ENCODE measurements at places on chromosomes 2 and 18.
A peak's percentile ranks its signal among the peaks of the same experiment; 100 is the strongest.

- DNase-seq, result no peak
Observed at GRCh38 chr18:55265984-55266383, 306.7 kb upstream of the CCDC68 start.

- DNase-seq, result peak; percentile 73
Observed at GRCh38 chr18:59041819-59042815, 97.6 kb upstream of the SEC11C start.

- no peak for DNase-seq
Observed at GRCh38 chr18:79214056-79214455, 144.9 kb downstream of the ATP9B start.

DNA sequence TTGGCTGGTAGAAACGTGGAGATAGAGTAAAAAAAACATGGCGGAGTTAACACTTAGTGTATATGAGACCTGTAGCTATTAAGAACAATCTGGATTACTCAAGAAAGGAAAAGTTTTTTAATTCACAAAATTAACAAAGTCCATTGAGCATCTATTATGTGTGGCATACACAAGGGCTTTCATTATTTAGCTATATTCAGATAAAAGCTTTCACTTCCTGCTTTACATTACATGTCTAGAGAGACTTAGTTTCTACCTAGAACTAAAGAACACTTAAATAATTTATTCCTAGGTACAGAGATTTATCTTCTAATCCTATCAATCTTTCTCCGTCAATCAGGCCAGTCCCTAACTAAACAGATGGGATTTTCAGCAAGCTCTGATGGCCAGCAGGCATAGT, 196.0 kb upstream of the SLC39A10 start:
- DNase-seq, result no peak

DNA sequence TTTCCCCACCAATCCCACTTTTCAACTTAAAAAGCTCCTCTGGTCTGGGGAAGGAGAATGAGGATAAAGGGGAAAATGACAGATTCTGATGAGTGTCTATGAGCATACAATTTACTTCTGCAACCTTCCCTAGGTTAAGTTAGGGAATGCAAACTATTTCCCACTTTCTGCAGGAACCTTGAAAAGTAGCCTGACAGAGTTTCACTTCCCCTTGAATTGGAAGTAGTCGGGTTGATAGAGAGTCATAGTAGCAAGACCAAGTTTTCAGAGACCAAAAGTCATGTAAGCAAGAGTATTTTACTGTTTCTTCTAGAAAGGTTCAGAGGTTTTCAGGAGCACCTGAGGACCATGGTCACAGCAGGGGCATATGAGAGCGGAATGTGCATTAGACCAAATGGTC, 815.1 kb downstream of the CPS1 start:
- DNase-seq, result no peak

DNA sequence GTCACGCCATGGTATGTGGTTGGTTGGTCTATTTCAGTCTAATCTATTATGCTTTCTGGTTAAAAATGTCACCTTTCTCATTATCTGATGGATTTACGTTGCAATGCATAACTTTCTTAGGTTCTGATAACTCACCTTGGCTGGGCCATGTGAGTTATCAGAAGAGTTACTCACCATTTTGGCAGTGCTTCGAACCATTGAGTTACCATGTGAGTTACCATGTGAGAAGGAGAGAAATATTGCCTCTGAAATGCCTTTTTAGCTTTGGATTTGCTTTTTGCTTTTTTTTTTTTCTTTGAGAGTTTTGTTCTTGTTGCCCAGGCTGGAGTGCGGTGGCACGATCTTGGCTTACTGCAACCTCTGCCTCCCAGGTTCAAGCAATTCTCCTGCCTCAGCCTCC, 1.6 kb downstream of the SMARCAL1 start:
- no peak for DNase-seq

DNA sequence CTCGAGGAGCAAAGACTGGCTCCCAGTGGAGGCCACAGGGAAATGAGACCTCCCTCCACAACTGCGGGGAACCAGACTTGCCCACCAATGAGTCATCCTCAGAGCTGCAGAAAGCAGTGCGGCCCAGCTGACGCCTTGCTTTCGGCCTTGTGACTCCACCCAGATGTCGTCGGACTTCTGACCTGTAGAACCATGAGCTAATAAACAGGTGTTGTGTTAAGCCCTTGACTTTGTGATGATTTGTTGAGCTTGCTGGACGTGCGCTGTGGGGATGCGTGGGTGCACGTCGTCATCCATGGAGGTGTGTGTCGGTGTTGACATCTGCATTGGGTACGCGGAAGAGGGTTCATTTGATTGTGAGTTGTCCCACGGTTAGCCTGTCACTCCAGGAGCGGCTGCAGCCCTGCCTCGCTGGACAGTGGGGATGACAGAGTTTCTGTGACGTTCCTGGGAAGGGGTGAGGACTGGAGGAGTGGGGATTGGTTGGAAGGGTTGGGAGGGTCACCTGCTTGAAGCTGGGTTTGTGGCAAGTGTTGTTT, 154.1 kb downstream of the SH3BP4 start:
- no peak for DNase-seq

DNA sequence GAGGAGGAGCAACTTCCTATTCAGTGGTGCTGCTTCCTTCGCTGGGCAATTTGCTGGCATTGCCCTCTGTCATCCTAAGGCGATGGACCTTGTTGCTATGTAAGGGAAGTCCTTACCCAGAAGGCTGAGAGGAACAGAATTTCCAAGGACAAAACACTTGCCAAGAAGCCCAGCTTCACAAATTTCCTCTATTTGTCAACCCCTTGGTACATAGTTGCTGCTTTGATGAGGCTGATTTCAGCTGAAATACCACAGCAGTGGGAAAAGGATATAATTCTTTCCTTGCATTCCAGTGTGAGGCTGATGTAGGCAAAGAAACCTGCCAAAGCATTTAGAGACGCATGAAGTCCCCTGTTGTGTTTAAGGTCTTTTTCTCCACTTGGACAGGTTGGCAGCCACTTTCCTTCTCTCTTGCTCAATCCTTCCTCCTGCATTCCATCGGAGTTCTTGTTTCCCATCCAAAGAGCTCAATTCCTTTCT, 16.4 kb upstream of the ST3GAL5 start:
- no peak for DNase-seq

DNA sequence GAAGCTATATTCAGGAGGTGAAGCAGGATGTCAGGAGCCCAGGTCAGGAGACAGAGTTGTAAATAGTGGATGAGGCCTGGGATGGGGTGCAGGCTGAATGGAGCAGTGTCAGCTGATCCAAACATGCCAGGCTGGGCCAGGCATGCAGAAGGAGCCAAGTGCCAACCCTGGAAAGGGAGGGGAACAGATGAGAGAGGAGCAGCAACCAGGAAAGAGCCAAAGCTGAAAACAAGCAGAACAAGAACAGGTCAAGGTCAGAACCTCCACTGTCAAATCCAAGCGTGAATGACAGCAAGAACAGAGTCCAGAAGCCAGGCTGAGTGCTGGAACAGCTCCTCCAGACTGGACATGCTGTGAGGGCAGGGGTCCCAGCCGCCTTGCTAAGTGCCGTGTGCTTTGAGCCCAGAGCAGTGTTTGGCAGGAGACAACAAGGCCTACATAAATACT, 49.2 kb upstream of the PPP1CB start:
- DNase-seq, result no peak

DNA sequence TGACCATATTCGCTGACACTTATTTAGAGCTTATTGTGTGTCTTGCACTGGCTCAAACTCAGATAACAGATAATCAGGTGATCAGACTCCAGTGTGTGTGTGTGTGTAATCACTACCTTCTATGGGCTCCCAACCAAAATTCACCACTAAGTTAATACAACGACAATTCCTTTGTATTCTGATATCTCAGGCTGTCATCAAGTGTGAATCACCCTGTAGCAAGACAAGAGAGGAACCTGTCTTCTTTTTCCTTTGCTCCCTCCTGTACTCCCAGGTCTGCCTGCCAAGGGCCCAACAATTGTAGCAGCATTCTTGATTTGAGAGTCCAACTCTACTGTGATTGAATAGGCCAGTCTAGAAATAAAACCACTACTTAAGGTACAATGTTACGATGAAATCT, 25.8 kb downstream of the ITGB6 start:
- no peak for DNase-seq

GRCh38 chr2:30400151-30400954, 46.7 kb upstream of the LCLAT1 start:
- DNase-seq, result no peak

DNA sequence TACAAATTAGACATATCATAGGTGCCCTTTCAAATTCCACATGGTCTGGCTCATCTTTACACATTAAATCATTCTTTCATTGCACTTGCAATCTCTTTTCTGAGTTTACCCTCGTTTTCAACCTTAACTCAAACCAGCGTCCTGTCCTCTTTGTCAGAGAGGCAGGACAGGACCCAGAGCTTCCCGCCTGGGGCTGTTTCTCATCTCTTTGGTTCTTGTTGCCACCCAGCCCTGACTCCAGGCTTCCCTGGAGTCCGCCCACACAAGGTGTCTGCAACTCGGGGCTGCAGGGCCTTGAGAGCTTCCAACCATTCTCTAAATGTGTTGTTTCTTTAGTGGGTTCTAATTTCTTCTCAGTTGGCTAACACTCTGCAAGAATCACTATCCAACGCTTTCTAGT, 24.4 kb downstream of the RBMS1 start:
- DNase-seq, result no peak

DNA sequence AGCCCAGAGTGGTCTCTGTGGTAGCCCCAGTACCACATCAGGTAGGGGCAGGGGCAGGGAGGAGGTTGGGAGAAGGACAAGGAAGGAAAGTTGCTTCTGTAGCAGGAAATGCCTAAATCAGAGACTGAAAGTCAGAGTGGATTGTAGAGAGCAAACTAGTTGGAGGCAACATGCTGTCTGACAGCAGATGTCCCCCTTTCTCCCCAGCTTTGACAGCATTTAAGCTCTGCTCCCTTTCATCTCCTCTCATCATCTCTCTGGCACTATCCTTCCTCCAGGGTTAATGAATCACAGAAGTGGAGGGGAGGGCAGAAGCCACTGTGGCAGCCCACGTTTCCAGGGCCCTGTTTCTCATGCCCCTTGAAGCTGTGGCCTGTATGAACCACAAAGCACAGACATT, 50.4 kb downstream of the BOD1L2 start:
- DNase-seq, result no peak

GRCh38 chr18:10732990-10733389, 207.2 kb downstream of the NAPG start:
- no peak for DNase-seq

DNA sequence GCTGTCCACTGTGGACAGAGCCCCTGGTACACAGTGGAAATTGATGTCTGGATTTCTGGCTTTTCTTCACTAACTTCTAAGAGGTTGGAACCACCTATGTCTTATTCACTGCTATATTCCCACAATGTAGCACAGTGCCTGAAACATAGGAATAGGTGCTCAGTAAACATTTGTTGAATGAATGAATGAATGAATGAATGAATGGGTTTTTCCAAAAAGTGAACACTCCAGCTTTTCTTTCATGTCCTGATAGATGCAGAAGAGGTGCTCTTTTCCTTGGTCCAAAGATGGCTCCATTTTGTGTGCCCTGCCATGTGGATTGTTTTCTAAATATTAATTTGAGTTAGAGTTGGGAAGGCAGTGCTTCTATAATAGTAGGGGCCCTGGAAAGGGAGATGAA, 124.1 kb downstream of the SP3 start:
- no peak for DNase-seq

GRCh38 chr2:80687524-80687923, 383.0 kb upstream of the LRRTM1 start:
- no peak for DNase-seq

DNA sequence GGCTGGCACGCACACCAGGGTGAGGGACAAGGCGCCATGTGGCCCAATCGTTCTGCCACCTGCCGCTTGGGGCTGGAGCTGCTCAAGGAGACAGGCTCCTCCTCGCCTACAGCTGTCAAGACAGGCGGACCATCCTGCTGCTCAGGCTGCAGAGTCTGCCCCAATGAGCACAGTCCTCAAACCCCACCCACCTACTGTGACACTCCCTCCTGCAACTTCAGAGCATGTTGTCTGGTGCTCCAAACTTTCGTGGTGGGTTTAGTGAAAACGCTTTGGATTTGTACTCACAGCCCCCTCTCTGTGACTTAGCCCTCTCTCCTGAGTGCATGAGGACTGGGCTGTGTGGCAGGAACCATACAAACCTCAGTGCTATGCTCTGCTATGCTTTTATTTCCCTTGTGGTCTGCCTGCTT, 23.2 kb upstream of the SLC35F6 start:
- no peak for DNase-seq

DNA sequence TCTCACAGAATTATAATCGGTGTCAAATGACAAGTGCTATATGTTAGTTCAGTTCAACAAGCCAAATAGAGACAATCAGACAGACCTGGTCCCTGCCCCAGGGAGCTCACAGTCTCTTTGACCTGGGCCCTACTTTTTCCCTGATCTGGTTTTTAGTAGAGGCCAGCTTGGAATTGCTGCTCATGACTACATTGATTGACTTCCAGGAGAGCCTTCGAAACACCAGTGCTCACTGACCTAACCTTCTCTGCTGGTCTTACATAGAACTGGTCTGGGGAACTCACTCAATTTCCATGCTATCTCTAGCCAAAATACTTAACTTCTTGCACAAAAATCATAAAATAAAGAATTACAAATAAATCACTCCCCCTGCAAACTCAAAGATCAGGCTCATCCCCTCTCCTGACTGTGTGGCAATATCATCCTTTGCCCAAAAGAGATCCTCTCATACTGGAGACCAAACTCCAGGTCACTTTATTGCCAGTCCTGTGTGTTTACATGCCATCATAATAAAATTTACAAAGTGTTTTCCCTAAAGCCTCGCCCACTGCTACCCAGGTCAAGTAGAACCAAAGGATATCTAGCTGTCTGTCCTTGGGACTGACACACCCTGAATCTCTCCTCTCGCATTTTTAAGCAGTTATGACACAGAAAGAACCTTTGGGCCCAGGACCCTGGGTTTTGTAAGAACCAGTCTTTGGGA, 53.2 kb downstream of the PROC start:
- DNase-seq, result no peak
